ENCODE measurements at places on chromosomes 3 and 15.

DNA sequence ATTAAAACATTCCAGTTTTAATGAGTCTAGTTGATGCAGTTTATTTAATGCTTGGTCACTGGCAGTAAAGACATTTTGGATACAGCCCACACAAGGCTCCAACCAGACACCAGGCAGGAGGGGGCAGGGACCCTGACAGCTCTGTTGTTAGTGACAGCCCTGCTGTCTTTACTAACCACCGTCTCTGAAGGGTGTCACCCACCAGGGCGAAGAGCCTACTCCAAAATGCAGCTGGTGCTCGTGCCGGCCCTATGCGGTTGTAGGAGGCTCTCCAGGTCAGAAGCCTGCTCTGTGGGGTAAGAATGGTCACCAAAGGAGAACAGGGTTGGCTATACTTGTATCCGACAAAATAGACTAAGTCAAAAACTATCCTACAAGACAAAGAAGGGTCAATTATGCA lies 132.2 kb downstream of the ATP10A start:
- DNase-seq: no peak

- no peak for DNase-seq
These were observed 471.9 kb upstream of the FRG2C start for GRCh38 chr3:75192146-75192616.

- no peak for DNase-seq
These were observed 70.7 kb upstream of the DPH6 start for GRCh38 chr15:35616498-35617271.

- no peak for DNase-seq
These were observed 17.3 kb downstream of the ABHD5 start for GRCh38 chr3:43707998-43708397.

- no peak for DNase-seq
These were observed 239.3 kb downstream of the SLC9A9 start for GRCh38 chr3:143608966-143609365.

DNA sequence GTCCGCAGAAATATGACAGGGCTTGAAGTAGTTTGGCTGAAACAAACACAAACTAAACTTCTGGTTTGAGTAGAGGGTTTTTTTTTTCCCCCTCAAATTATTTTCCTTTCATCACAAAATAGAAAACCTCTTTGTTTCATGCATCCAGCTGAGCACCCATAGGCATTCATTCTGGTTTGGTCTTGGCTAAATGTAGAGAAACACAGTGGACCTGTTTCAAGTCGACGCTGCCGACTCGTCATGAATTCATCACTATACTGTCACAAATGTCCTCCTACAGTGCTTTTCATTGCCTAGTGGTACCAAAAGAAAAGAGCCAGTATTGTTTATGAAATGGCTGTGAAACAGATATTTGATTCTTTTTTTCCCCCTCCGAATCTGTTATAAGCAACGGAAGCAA lies 52.4 kb upstream of the GYG1 start:
- no peak for DNase-seq

DNA sequence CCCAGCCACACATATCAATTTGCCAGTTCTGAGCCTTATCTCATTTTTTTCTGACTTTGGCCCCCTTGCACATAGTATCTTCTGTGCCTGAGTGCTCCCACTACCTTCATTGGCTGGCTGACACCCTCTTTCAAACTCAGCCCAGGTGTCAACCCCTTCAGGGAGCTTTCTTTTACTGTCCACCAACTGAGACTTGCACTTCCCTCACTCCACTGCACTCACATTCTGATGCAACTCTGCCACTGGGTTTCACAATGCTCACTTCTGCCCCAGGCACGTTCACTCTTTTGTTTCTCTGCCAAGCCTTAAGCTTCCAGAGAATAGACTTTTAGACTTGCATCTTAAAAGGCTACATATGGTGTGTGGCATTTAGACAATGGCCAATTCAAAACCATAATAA lies 101.5 kb upstream of the CBLB start:
- no peak for DNase-seq

GRCh38 chr3:133271042-133271441 lies 128.8 kb upstream of the BFSP2 start:
- no peak for DNase-seq

DNA sequence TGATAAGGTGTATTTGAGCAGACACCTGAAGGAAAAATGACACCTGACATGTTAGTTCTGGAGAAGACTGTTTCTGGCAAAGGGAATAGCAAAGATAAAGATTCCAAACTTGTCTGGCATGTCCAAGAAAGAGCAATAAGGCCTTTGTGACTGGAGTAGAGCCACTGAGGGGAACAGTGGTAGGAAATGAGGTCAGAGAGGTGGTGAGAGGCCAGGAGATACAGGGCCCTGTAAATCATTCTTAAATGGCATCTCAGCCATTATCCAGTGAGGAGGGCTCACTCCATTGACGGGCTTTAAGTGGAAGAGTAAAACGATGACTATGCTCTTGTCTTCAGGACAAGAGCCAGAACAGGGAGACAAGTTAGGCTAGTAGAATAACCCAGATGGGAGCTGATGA lies 4.5 kb downstream of the SLC49A4 start:
- no peak for DNase-seq

DNA sequence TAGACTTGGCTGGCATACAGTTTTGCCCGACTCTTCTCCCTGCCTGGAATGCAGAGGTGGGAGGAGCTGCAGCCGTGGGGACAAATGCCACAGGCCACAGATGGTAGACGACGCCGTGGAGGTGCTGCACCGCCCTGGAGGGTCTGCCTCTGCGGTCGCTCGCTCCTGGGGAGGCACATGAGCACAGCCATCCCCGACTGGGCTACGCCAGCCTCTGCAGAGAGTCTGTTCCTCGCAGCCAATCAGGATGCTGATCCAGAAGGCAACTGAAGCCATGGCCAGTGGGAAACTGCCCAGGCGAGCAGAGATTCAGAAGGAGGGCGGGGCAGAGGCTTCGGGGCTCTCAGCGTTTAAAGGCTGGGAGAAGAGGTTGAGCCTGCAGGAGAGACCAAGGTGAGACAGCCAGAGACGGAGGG lies 11.9 kb upstream of the LRRC15 start:
- no peak for DNase-seq

DNA sequence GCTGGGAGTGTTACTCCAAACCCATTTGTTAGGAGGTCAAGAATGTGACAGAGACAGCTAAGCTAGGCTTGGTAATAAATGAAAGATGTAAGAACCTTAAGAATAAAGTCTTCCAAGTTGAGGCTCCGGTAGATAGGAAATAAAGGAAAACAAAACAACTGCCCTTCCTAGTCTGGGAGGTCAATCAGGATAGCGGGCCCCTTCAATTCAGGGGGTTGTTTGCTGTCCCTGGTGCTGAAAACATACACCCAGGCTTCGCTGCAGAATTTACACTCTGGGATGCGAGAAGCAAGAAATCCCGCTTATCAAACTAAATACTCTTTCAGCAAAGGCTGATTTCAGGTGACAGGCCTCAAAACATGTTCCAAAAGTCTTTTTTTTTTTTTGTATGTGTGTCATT lies 393.4 kb downstream of the NTRK3 start:
- DNase-seq: no peak

GRCh38 chr3:22907796-22908195 lies 295.3 kb upstream of the UBE2E2 start:
- no peak for DNase-seq

DNA sequence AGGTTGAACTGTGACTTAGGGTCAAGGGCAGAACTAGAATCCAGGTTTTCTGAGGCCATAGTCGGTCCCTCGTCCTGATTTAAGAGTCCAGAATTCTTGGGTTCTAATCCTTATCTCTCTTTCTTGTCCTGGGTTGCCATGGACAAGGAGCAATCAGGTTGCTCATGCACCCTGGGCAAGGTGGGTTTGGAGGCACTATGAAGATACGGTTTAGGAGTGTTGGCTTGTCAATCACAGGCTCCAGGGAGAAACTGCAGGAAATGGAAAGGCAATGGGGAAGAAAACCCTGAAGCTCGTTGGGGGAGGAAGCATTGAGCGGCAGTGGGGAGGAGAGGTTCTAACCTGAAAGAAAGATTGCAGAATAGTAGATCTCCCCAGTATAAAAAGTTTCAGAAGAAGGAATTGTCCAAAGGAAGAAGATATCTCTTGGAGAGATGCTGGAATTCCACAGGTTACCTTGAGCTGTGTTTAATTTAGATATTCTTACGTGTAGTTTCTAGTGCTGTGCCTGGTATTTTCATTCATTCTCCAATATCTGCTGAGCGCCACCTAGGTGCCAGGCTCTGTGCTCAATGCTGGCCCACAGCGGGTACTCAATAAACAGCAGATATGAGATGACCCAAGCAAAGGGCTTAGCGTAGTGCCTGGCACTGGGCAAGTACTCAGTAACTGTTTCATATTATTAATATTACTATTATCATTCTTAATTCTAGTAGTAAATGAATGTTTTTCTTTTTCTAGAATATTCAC lies 2.0 kb downstream of the ACAN start:
- DNase-seq: no peak

- DNase-seq: no peak
These were observed 12.2 kb upstream of the TRMT10C start for GRCh38 chr3:101549473-101549872.

- DNase-seq: no peak
These were observed 91.8 kb downstream of the LIPC start for GRCh38 chr15:58523634-58524033.

DNA sequence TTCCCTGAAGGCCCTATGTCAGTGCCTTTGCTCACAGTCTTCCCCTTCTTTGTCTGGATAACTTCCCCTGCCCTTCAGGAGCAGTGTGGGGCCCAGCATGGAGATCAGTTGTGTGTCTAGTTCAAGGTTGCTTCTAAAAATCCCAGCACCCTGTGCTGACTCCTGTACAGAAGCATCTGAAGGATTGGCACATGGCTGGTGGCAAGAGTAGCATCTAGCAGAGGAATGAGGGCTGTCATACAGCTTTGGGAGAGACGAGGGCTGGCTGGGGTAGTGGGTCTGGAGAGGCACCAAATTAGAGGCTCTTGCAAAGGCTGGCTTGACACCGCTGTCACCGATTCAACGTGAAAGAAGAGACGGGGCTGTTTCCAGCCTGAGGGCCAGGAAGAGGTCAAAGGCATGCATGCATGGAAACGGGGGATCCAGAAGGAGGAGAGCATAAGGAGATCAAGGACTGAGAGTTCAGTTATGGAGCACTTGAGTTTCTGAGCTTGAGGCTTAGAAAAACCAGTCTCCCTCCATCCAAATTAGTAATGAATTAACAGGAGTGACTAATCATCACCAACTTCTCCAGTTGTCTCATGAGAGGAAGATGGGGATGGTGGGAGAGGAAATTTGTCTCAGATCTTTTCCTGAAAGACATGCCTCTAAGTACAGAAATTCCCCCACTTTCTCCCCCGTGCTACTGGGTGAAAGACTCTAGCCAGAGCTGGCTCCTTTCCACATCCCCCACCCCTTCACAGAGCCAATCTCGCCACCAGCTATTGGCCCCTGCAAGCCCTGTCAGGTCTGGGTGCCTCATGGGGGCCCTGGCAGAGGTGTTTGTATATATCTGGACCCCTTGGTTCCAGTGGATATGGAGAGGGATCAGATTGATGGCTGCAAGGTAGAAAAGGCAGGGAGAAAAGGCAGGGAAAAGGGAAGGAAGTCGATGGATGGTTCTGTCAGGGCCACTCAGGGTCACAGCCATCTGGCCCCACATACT lies 45.9 kb downstream of the SLCO2A1 start:
- DNase-seq: no peak

DNA sequence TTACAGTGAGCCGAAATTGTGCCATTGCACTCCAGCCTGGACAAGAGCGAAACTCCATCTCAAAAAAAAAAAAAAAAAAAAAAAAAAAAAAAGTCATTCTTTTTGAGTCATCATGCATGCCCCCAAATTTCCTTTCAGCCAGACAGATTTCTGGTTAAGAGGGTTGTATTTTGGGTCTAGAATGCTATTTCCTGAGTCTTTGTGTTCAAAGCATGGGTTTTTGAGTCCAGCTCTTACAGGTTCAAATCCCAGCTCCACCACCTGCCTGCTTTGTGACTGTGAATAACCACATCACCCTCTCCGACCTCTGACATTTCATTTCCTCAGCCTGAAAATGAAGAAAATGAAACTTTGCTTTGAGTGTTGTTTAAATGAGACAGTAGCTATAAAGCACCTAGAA lies 9.3 kb upstream of the C15orf61 start:
- no peak for DNase-seq

DNA sequence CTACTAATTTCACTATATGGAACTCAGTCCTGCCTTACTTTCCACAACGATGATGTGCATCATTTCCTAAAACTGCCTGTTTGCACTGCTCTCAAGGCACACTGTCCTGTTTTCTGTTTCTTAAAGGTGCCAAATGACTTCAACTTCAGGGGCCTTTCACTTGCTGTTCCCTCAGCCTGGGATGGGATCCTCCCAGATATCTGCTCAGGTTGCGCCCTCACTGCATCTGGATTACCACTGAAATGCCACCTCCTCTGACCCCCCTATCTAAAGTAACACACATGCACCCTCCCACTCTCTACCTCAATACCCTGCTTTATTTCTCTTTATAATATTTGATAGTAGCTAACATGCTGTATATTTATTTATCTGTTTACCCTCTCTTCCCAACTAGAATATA lies 123.8 kb upstream of the CMC1 start:
- no peak for DNase-seq

- DNase-seq: no peak
These were observed 18.5 kb downstream of the TNK2 start for GRCh38 chr3:195889870-195890295.

DNA sequence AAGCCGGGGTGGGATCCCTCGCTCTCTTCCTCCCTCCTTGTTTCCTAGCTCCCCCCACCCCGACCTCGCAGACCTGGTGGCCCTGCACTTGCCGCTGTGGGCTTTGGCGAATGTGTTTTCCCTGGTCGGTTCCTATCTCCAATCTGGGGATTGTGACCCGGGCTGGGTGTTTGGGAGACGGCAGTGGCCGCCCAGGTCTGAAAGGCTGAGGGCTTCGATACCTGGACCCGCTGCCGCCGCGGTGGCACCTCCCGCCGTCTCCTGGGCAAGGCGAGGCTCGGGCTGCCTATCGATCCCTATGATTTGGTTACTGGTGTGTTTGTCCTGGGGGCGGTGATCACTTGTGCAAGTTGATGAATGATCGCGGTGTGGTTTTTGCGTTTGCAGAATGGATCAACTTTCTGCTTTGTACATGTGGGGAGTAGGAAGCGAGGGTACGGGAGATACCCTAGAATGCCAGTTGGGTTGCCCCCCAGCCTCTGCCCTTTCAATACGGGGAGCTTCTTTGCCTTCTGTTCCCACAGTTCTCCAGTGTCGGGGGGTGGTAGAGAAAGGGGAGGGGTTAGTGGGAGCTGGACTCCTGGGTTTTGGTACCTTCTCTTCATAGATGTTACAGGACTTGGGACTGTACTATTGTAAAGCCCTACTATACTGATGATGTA lies 3.0 kb downstream of the BBX start:
- DNase-seq: no peak

GRCh38 chr3:29072611-29073010 lies 208.3 kb upstream of the RBMS3 start:
- no peak for DNase-seq

Measured in NCI-H1417 treated with DMSO at 0.1 percent for 48 hours (cell line).